Epithelial cell of prostate (primary cell): ENCODE measurements at places on chromosomes 12 and 14.

DNA sequence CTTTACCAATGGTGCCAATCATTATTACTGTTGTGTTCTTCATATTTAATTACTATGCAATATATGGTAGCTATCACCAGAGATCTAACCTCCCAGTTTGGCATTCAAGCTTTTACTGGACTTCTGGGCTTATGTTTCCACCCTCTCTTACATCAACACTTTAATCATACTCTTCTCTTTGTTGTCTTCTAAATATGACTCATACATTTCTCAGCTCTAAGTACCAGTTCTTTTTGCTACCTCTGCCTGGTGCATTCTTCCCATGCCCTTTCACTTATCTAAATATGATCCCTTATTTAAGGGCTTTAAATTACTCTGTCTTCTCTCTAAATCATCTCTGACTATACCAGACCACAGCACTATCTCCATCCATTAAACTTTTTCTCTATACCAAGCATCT lies 246.1 kb upstream of the CCDC196 start:
- peak; percentile 16 for DNase-seq

DNA sequence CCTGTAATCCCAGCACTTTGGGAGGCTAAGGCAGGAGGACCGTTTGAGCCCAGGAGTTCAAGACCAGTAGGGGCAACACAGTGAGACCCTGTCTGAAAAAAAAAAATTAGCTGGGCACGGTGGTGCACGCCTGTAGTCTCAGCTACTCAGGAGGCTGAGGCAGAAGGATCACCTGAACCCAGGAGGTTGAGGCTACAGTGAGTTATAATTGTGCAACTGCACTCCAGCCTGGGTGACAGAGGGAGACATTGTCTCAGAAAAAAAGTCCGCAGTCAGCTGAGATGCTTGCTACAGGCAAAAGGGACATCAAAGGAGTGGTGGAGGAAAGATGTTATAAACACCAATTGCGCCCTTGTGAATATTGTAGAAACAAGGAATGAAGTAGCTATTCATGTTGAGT lies 77.8 kb downstream of the NDUFA12 start:
- DNase-seq: no peak

GRCh38 chr14:54590481-54590880 lies 23.6 kb downstream of the SAMD4A start:
- DNase-seq: no peak

GRCh38 chr14:61051051-61051450 lies 70.0 kb downstream of the SLC38A6 start:
- no peak for DNase-seq

DNA sequence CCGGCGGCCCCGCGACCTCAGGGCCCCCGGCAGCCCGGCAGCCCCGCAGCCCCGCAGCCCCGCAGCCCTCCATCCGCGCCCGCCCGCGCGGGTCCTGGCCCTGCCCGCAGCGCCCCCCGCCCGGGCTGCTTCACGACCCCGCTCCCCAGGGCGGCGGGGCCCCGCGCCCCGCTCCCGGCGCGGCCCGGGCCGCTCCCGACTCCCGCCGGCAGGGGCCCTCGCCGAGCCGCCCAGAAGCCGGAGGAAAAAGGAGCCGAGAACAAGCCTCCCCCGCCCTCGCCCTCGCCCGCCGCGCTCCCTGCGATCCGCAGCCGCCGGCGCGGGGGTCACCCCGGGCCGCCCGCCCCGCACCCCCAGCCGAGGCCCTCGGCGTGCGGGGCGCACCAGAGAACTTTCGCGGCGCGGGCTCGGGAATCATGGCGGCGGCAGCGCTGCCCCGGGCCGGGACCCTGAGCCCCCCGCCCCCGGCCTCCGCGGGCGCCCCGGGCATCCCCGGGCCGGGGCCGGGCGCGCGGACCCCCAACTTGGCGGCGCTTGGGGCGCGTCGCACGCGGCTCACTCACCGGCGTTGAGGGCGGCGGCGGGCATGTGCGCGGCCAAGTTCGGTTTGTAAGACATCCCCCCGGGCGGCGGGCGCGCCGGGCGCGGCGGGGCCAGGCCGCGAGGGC lies 521 bp downstream of the CDK2AP1 start:
- DNase-seq: no peak

- DNase-seq: no peak
Observed at GRCh38 chr12:3416159-3416558, 74.8 kb upstream of the PRMT8 start.

- DNase-seq: no peak
Observed at GRCh38 chr12:22372277-22372837, 37.9 kb upstream of the ST8SIA1 start.

GRCh38 chr12:26648584-26648983 lies 184.4 kb downstream of the ITPR2 start:
- DNase-seq: no peak

GRCh38 chr12:49667325-49668090 lies 39.7 kb downstream of the FMNL3 start:
- no peak for DNase-seq

GRCh38 chr14:105375635-105376057 lies 22.7 kb upstream of the TEX22 start:
- no peak for DNase-seq

DNA sequence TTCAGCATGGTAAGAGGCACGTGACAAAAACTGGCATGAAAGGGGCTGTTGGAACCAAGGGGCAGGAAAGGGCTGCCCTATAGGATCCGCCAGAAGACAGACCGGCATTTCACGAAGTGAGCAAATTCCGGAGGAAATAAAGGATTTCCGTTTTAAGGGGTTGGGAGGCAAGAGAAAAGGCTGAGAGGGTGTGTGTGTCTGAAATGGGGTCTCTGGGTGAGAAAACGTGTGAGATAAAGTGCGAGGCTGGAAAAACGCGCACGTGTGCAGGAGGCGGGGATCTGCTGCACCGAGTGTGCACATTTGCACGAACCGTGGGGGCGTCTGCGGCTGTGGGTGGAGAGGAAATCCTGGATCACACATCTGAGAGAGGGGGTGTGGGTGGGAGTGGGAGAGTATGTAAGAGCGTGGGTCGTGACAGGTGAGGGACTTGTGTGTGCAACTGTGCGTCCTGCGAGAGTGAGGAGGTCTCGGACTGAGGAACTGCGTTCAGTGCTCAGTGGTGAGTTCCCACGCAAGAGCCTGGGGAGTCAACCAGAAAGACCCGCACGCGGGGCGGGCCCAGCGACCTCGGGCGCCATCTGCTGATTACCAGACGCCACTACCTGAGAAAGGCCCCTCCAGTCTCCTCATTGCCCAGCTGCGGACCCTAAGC lies 37.0 kb upstream of the P2RX7 start:
- DNase-seq: no peak

DNA sequence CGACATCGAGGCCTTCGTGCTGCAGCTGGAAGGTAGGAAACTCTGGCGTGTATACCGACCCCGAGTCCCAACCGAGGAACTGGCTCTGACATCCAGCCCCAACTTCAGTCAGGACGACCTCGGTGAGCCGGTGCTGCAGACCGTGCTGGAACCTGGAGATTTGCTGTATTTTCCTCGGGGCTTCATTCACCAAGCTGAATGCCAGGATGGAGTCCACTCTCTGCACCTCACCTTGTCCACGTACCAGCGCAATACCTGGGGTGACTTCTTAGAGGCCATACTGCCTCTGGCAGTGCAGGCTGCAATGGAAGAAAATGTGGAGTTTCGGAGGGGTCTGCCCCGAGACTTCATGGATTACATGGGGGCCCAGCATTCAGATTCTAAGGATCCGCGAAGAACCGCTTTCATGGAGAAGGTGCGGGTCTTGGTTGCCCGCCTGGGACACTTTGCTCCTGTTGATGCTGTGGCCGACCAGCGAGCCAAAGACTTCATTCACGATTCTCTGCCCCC lies 1.4 kb downstream of the RIOX1 start:
- no peak for DNase-seq

DNA sequence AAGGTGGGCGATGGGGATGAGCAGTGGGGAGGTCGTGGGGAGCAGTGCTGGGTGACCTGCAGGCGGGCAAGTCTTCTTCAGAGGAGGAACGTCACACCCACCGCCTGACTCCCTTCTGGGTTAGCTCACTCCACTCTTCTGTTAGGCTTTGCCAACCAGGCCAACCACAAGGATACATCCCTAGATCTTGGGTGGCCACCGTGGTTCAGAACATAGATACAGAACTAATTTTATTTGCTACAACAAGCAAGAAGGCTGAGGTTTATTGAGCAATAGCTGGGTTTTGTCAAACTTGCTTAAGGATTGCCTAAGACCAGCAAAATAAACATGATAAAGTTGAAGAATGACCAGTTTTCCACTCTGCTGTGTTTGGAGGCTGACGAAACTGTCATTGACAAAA lies 109.4 kb downstream of the DACT1 start:
- DNase-seq: no peak

GRCh38 chr12:115166698-115167315 lies 482.8 kb upstream of the TBX3 start:
- no peak for DNase-seq
